ENCODE measurements at places on chromosomes 2 and 18.

DNA sequence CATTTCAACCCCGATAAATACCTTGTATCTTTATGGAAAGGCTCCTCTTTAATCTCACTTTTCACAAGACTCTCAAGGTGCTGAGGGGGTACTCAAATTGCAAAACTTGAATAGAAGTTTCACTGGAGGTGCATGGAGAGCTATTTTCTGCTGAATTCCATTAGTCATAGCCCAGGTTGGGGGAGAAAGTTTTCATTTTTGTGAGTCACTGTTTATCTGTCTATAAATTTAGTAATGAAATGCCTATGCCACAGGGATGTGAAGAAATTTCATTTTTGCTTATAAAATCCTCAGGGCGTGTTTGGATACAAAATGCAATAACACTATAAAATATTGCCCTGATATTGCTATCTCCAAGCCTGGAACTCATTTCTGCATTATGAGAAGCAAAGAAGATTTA, 346.3 kb downstream of the LRATD1 start:
- no peak for DNase-seq

DNA sequence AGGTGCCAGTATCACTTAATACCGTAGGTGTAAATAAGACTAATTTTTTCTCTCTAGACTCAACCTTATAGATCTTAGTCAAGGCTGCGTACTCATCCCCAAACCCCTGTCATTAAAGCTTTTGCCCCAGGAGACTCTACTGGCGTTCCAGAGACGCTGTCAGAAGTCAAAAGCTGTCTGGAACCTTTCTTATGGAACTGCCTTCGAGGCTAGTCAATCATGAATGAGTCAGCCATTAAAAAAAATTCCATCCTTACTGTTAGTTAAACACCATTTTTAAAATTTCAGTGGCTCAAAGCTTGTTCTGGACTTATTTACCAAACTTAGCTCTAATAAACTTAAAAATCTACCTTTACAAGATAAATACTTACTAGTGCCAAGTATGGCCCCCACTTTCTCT, 52.1 kb downstream of the SPRED2 start:
- DNase-seq, result no peak

DNA sequence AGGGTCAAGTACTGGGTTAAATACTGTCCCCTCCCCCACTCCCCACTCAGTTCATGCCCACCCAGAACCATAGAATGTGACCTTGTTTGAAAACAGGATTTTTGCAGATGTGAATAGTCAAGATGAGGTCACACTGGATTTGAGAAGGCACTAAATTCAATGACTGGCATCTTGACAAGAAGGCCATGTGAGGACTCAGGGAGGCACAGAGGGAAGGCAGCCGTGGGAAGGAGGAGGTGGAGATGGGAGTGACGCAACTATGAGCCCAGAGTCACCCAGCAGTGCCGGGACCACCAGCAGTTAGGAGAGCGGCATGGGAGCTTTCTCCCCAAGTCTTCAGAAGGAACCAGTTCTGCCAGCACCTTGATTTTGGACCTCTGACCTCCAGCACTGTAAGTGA, 257.3 kb downstream of the BCL2 start:
- DNase-seq, result no peak

- DNase-seq, result no peak
Observed at GRCh38 chr2:75320898-75321598, 121.7 kb upstream of the TACR1 start.

DNA sequence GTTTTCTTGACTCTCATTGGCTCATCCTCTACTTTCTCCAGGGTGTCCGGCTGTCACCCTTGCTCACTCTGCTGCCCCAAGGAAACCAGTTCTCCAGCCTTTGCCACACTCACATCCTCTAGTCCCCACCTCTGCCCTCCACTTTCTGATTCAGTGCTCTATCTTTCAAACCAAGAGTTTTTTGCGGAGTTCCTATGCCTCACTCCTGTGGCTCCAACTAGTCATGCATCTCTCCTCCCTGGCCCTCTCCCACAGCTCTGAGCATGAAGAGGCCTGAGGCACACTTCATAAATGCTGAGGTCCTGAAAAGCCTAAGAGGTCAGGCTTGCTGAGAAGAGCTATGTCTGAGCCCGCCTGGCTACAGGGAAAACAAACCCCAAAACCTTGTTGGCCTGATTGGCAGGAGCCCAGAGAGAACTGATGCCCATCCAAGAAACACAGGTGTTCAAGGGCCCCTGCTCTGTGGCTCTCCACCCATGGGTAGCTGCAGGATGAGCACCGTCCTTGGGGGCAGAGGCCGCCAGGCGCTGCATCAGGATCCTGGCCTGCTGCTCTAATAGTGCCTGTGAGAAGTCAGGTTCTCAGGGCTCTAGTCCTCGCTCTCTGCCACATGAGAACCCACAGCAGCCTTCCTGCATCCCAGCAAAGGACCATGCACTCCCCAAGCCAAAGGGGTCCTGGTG, 42.1 kb downstream of the HS1BP3 start:
- no peak for DNase-seq

DNA sequence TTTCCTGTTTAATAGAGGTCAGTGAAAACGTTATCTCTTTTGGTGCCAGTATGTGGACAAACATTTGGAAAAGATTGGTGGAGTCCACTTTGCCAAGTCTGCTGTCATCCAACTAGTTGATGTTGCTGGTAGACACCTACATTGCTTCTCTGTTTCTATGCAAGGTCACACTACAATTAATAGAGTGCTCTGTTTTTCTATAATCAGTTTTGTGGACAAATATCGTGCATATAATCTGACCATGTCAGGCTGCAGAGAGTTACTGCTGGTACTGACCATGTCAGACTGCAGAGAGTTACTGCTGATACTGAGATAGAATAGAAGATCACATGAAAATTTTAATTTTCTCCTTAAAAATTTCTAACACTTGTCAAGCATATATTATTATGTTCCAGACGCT, 603.3 kb downstream of the TSN start:
- no peak for DNase-seq

DNA sequence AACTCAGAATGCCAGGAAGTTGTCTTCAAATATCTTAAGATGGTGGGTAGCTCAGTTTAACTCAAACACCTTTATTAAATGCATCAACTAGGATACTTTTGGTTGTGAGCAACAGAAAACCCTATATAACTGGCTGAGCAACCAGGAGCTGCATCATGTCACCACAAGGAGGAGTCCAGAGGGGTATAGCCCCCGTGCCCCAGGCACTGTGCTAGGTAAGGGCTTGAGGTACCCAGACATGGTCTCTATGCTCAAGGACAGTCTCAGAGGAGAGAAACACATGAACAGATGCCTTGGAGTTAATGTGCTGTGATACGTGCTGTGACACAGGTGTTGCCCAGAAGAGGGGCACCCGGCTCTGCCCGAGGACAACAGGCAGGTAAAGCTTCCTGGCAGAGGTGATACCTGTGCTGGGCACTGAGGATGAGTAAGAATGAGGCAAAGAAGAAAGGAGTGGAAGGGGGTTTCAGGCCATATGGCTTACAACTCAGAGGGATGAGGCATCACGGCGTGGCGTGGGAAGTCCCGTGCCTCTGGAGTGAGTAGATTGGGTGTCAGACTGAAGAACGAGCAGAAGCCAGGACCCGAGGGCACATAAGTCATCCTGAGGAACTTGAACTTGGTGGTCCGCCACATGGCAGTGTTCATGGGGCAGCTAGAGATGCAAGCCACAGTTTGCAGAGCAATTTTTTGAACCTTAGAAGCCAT, 32.0 kb upstream of the CAB39 start:
- peak; percentile 91 for DNase-seq

GRCh38 chr2:181224866-181225265, 232.3 kb upstream of the ITGA4 start:
- DNase-seq, result no peak

DNA sequence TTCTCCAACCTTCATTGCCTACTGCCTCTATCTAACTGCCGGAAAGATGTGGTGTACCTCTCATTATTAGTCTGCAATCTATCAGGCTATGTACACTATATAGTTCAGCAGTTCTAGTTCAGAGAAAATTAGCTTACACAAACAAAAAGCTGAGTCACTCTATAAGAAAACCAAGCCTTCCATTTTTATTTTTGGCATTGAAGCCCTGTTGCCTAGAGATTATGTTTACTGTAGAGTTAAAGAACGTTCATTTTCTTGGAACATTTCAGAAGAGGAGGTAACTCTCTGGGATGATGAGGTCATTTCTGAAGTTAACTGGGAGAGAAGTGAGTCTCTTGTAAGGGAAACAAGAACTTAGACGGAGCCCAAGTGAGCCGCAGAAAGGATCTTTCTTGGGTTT, 133.5 kb downstream of the FAM124B start:
- DNase-seq, result peak; percentile 74

DNA sequence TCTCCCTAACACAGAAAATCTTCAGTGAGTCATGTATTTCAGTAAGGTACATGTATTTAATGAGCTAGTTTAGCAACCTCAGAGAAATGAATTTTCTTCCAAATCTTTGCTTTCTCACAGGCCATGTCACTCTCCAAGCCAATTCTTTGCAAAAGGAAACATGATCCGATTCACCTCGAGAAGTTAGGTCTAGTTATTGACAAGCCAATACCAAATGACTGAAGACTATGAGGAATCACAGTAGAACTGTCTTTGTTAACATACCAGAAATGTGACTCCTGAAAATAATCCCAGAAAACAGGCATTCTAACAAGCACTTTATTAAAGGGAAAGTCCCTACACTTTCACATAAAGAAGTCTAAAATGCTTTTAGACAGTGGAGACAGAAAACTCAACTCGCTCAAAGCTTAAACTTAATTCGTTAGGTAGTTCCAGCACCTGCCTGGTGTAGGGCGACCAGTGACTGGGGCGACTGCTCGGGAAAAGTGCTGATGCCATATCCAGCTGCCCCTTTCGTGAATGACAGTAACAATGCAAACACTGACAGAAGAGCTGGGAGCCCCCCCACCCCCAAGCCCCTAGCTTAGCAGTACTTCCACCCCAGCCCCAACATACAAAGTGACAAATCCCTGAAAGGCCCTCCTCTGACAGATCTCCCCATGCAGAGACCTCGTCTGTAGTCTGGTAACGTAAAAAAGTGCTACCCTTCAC, 1.8 kb downstream of the MEMO1 start:
- no peak for DNase-seq

Measured in epithelial cell of prostate (primary cell).